ENCODE measurements at places on chromosomes 1 and 21.

- no peak for DNase-seq
Measured at GRCh38 chr1:233665575-233666270, 51.8 kb downstream of the KCNK1 start.

GRCh38 chr1:204814166-204814884 is 56.3 kb upstream of the NFASC start:
- no peak for DNase-seq

DNA sequence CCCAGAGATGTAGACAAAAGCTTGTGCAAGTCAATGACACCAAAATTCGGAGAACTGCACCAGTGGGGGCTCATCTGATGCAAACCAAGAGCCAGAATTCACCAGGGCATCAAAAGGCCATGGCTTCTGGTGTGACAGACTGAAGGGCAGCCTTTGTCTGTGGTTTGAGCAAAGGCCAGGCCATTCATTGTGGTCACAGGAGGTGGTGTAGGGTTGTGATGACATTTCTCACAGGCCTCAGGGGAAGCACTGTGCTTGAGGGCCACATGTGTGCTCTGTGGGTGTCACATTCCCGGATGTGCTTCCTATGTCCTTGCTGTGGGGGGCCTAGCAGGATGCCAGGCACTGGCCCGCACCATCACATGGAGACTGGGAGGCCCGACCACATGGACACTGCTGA is 22.5 kb upstream of the KCNE1 start:
- DNase-seq, result no peak

- no peak for DNase-seq
Measured at GRCh38 chr21:27693376-27693775, 726.5 kb upstream of the ADAMTS5 start.

GRCh38 chr1:222784916-222785315 is 29.9 kb upstream of the DISP1 start:
- no peak for DNase-seq

- DNase-seq, result no peak
Measured at GRCh38 chr21:32328595-32328994, 29.9 kb downstream of the MRAP start.

DNA sequence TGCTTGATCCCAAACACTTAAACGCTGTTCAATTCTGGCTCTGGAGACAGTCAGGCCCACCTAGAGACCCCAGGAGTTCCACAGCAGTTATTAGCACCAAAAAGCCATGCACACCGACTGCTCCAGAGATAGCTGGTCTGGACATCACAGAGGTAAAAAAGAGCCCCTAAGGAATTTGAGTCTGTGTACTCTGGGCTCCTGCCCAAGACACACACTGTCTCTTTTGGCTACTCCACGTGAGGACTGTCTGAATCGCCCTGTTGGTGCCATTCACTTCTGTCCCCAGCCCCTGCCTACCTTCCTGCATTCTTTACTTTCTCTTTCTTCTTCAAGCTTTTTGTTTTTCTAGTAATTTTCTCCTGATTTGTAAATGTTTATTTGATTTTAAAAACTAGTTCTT is 197.4 kb downstream of the ADGRL2 start:
- DNase-seq, result no peak

GRCh38 chr1:2967881-2968280 is 53.4 kb upstream of the ACTRT2 start:
- no peak for DNase-seq

GRCh38 chr1:175089136-175089718 is 21.6 kb downstream of the TNN start:
- DNase-seq, result no peak

DNA sequence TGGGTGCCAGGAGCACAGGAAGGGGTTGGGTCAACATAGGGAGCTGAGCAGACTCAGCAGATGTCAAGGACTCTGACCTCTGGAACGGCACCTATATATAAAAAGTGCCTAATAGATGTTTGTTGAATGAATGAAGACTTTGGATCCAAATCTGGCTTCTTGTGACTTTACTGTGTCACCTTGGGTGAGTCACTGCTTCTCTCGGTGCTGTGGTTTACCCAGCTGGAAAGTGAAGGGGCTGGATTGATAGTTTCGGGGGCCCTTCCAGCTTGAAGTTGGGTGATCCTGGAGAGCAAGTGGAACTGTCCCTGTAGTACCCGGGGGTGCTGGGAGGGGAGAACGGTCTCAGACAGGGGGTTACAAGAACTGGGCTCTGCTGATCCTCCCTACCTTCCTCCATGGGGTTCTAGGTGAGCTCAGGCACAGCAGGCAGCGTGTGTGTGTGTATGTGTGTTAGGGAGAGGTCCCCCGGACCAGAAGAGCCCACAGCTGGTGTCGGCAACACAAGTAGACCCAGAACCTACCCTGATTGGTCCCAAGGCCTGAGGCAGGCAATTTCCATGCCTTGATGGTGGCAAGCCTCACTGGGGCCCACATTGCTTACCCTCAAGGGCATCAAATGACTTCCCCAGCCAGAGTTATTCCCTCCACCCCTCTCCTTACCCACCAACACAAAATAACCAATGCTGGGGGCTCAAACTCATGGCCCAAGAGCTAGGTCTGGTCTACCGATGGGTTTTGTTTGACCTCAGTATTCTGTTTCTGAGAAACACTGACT is 5.5 kb upstream of the PADI1 start:
- peak; percentile 52 for DNase-seq

GRCh38 chr1:221998186-221998612 is 256.3 kb upstream of the DUSP10 start:
- DNase-seq, result no peak

DNA sequence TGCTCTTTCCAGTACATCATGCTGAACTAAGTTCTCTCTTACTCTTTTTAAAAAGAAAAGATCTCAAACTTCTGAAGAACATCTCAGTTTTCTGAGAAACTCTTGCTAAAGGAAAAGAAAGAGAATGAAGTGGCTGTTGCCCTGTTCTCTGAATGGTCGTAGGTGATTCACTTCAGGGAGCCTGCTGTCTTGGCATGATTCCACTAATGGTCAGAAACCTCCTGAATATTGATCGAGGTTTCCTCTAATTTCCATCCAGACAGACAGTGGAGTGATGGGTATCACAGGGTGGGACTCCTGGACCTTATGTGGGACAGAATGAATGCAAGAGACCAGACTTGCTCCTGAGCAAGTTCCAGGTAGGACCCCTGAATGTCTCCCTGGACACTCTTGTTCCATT is 2.5 kb downstream of the FCRL2 start:
- no peak for DNase-seq

GRCh38 chr1:41498804-41499203 is 14.3 kb upstream of the EDN2 start:
- no peak for DNase-seq

DNA sequence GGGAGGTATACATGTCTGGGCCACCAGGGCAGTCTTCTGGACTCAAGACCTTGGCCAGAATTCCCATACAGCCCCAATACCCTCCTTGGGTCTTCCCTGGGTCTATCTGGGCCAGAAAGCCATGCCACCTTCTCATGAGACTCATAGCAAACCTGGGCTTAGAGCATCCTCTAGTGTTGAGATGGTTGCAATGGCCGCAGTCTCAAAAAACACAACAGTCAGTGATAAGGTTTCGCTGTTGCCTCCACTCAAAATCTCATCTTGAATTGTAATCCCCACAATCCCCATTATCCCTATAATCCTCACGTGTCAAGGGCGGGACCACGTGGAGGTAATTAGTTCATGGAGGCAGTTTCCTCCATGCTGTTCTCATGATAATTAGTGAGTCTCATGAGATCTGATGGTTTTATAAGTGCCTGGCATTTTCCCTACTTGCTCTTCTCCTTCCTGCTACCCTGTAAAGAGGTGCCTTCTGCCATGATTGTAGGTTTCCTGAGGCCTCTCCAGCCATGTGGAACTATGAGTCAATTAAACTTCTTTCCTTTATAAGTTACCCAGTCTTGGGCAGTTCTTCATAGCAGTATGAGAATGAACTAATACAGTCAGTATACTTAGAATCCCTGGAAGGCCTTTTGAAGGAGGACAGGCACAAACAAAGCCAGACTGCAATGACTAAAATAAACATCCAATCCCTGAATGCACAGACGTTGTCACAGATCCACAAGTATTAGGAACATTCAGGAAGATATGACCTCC is 77.0 kb downstream of the CTH start:
- DNase-seq, result no peak

DNA sequence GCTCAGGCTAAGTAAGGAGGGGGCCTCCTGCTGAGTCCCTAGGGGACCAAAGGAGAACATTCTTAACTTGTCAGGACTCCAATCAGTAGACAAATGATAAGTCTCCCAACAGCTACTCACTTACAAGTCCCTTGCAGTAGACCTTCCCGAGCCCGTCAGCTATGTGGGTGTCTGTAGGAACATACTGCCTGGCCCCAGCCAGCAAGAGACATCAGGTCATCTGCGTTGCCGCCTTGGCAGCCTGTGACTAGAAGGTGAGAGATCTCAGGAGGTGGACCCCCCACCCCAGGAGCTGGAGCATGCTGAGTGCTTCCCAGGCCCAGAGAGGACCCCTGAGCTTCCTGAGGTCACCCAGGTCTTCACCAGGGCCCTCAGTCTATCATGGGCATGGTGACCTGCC is 250.5 kb downstream of the C1orf94 start:
- DNase-seq, result no peak

DNA sequence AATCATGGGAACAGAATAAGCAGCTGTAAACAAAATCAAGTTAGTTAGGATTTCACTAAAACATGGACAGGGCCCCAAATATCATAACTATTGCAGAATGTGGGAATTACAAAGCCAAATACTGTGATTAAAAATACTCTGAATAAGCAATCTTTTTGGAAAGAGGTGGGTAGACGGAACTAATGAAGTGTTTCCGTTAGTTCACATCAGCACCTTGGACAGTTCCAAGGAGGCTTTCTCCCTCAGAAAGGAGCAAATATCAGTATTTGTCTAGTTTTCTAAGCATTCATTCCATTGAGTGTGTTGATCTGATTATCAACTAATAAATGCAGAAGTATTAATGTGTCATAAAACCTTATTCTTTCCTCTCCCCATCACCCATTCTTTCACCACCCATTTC is 97.4 kb downstream of the FAM78B start:
- no peak for DNase-seq

GRCh38 chr1:195105281-195105680 is 1503.0 kb downstream of the KCNT2 start:
- no peak for DNase-seq

DNA sequence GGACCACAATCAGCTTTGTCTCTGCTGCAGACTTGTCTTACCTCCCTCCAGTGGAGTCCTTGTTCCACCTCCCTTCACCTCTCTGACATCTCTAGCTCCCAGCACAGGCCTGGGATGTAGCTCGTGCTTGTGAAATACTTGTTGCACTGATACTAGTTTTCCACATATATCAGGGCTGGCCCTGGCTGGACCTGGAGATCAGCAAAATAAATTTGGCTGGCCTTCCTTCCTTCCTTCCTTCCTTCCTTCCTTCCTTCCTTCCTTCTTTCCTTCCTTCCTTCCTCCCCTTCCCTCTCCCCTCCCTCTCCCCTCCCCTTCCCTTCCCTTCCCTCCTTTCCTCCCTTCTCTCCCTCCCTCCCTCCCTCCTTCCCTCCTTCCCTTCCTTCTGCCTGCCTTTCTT is 196.5 kb downstream of the HIVEP3 start:
- no peak for DNase-seq

GRCh38 chr1:163874070-163874469 is 552.3 kb downstream of the NUF2 start:
- DNase-seq, result no peak

GRCh38 chr1:166140251-166140650 is 26.6 kb downstream of the FAM78B start:
- DNase-seq, result no peak

GRCh38 chr1:201539561-201540431 is 869 bp downstream of the NAV1 start:
- no peak for DNase-seq

GRCh38 chr1:168614235-168614634 is 37.8 kb downstream of the XCL1 start:
- no peak for DNase-seq

GRCh38 chr1:201742955-201743805 is 85.8 kb upstream of the IPO9 start:
- DNase-seq, result no peak

DNA sequence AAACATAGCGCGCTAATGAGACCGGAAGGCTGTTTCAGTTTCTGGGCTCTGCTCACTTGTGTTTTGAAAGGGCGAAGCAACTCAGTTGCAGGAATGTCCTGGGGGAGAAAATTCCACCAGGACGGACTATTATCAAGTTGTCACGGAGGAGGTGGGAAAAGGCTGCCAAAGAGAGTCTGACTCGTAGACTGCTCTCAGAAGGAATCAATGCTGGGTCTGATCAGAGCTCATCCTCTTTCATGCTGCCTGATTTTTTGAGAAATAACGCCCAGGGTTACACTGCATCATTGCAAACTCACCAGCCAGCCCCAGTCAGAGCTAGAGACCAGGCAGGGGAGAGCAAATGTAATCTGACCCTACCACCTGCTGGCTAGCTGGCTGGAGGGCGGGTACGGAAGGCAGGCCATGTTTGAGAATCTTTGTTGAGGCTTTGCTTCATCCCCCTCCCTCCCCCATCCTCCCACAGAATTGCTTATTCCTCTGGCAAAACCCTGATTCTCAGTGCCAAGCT is 36.4 kb upstream of the BCL9 start:
- DNase-seq, result no peak

- DNase-seq, result peak; percentile 59
Measured at GRCh38 chr1:77888081-77888780, at the start of gene NEXN. Gene NEXN, plus strand, starts transcription at chr1:77888624. Its CDS starts 27,483 bp downstream, at chr1:77916107.

DNA sequence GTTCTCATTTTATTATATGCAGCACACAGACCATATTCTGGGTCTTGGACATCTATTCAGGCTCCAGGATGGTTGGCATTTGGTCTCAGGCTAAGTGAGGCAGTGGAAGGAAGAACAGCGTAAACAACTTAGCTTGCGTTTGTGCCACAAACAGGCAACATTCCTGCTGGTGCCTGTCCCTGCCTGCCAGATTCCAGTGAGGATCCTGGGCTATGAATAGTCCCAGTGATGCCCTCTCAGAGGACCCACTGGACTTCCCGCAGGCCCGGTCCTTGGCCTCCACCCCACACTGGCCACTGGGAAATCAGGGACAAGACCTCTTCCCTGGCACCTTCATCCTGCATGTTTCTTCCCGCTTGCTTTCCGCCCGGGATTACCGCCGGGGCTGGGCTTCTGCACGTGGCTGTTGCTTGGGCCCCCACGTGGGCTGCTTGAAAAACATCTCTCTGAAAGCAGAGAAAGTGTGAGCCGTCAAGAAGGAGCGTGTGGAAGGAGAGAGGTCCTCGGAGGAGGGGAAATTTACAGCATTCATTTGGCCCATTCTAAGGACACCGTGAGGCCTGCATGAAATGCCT is 145.1 kb upstream of the WNT4 start:
- peak; percentile 28 for DNase-seq

GRCh38 chr1:43867976-43868740 is 65.4 kb upstream of the ARTN start:
- no peak for DNase-seq

GRCh38 chr21:39681257-39681656 is 63.7 kb upstream of the IGSF5 start:
- no peak for DNase-seq

DNA sequence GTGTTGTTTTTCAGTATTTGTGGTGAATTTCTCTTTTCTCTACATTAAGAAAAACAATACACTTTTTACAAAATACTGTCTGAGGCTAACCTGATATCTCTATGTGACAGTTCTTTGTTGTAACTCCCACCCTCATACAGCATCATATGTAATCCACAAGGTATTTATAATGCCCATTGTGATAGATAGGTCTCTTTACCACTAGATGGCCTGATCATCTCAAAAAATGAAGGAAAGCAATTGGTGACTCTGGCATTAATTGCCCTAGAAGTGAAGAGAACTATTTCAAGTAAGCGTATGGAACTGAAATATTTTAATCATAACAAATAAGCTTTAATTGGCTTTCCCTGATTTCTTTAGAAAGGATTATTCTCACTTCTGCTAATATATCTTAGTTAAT is 36.2 kb upstream of the HFM1 start:
- DNase-seq, result no peak

All from activated CD8-positive, alpha-beta memory T cell treated with anti-CD3 and anti-CD28 coated beads for 24 hours (primary cell).